ENCODE measurements at places on chromosomes 12 and 14.

GRCh38 chr12:71415336-71416231 lies 24.0 kb upstream of the LGR5 start:
- peak; percentile 4 for DNase-seq

DNA sequence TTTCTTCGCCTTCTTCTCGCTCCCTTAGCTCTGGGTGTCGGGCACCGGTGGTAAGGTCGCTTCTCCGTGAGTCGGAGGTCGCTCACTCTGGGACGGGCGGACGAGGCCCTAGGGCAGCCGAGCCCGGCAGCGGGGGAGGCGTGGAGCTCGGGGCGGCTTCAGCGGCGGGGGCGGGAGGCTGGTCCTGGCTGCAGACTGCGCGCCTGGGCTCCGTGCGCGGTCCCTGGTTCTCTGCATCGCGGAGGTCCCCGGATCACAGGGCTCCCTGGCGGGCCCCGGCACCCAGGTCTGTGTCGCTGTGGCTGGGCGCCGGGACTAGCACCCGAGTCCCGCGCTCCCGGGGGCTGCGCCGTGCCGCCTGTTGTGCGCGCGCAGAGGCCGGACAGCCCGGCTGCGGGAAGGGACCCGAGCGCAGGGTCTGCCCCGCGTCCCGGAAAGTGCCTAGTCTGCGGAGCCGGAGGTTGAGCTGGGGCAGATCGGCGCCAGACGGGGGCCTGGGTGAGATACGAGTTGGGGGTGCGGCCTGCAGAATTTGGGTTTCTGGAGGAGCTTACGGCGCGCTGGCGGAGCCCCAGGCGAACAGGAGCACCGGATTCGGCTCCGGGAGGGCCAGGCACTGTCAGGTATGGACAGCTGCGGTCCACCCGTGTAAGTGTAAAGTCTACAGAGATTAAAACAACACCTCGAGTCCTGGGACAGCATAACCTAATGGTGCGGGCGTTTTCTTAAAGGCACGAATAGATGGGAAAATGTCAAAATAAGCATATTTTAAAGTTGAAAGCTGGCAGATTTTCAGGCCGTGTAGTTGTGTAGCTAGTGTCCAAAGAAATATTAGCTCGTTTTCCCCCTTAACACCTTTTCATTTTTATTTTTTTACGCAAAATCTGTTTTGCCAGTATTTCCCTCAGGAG lies 713 bp downstream of the FRMD6 start:
- no peak for DNase-seq

DNA sequence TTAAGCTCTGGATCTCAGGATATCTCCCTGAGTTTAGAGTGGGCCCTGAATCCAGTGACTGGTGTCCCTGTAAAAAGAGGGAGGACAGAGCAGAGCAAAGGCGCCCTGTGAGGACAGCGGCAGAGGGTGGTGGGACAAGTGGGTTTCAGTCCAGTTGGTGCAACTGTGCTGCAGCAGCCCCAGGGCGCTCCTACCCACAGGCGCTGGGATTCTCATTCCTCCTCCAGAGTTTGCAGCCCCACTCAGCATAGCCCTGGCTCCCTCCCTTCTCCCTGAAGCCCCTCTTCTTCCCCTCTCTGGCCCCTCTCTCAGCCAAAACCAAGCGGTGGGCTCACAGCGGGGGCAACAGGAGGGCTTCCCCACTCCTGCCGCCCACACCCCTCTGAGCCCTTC lies 1.6 kb downstream of the TMEM179 start:
- DNase-seq: no peak

GRCh38 chr12:13348464-13348863 lies 151.9 kb downstream of the EMP1 start:
- no peak for DNase-seq

DNA sequence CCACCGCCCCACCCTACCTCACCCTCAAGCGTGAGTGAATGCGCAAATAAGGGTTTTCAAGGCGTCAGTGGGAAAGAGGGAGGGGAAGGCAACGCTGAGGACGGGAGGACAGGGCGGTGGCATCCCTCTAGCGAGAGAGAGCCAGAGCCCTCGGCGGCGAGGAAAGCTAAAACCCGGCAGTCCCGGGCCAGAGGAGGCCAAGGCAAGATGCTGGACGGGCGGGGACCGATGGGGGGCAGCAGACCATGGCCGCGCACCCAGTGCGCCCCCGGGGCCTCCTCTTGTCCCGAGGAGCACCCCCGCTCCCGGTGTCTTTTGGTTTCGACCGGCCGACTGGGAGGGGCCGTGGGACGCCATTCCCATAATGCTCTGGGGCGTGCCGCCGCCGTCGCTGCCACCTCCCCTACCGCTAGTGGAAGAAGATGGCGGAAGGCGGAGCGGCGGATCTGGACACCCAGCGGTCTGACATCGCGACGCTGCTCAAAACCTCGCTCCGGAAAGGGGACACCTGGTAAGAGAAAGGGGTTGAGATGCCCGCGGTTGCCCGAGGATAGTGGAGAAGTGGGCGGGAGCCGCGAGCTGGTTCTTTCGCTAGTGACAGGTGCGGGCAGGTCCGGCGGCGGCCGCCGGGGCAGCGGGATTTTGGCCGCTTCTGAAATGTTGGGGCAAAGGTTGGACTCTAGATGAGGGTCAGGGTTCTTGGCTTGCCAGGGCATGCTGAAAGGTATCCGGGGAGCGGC lies at the start of gene USP15:
Gene USP15, plus strand, starts transcription at position 412 of the 740 bp plus-strand sequence. Its CDS starts 11 bp downstream, at position 423.
- peak; percentile 96 for DNase-seq

- no peak for DNase-seq
Observed at GRCh38 chr12:82659343-82660207, 27.1 kb upstream of the TMTC2 start.

DNA sequence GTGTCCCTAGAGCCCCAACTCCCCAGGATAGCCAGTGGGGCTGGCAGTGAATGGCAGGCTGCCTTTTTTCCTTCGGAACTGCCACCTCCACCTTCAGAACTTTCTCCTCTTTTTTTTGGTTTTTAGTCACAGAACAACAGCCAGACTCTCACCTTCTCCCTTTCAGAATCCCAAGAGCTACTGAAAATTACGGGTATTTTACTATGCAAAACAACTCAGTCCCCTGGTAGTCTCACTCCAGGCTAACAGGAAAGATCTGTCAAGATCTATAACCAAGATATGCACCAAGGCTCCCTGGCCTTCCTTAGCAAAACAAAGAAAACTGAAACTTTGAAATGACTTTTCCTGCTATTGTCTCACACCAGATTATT lies 12.5 kb downstream of the PLEKHG6 start:
- DNase-seq: no peak

GRCh38 chr12:820336-820735 lies 68.0 kb downstream of the WNK1 start:
- DNase-seq: no peak

DNA sequence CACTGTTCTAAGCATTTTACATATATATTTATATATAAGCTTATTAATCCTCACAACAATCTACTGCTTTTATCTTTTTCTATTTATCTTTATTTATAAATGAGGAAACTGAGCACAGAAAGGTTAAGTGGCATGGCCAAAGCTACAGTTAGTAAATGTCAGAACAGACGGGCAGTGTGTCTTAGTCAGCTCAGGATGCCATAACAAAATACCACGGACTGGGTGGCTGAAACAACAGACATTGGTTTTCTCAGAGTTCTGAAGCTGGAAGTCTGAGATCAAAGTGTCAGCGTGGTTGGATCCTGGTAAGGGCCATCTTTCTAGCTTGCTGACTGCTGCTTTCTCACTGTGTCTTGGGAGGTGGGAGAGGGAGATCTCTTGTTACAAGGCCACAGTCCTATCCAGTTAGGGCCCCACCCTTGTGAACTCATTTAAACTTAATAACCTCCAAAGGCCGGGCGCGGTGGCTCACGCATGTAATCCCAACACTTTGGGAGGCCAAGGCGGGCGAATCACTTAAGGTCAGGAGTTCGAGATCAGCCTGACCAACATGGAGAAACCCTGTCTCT lies 19.8 kb downstream of the RPGRIP1 start:
- no peak for DNase-seq

DNA sequence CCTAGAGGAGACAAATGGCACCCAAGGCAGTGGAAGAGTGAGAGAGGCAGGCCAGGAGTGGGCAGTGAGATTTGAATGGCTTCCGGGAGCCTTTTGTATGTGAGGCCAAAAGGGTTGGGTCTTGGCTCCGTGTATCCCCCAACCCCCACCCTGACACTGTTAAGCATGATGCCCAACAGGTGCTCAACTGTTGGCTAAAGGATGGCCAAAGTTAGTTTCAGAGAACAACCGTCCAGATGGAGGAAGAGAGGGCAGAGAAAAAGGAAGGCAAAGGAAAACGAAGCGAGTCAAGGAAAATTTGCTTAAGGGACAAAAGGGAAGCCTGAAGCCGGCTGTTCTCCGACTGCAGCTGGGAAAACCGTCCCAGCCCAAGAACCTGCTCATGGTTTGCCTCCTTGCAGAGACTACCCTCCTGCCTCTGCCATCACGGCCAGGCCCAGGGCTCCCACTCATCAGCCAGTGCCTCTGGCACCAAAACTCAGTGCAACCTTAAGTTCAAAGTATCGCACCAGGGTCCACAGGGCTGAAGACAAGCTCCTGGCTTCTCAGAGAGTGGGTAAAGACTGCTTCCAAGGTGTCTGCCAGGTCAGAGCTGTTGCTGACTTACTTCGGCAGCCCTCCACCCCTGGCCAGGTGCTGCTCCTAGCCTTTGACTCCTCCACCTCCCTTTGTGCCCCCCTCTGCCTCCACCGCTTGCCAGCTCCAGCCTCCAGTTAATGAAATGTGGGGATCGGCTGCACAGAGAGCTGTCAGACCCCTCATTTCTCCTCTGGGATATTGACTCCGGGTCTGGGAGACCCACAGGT lies 4.2 kb upstream of the C1QL4 start:
- DNase-seq: no peak

DNA sequence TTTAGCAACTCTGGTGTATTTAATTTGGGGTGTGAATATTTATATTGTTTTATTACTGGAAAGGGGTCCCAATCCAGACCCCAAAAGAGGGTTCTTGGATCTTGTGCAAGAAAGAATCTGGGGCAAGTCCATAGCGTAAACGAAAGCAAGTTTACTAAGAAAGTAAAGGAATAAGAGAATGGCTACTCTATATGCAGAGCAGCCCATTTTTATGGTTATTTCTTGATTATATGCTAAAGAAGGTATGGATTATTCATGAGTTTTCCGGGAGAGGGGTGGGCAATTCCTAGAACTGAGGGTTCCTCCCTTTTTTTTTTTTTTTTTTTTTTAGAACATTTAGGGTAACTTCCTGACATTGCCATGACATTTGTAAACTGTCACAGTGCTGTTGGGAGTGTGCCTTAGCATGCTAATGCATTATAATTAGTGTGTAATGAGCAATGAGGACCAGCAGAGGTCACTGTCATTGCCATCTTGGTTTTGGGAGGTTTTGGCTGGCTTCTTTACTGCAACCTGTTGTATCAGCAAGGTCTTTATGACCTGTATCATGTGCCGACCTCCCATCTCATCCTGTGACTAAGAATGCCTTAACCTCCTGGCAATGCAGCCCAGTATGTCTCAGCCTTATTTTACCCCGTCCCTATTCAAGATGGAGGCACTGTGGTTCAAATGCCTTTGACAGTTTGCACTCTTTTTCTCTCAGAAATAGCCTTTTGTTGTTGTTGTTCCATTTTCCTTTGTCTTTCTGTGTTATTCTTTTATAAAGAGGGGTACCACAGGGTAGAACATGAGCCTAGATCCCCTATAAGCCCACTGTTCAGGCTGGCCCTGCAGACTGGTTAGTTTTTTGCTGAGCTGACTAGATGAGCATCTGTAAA lies 75.5 kb upstream of the DCD start:
- DNase-seq: peak; percentile 13

DNA sequence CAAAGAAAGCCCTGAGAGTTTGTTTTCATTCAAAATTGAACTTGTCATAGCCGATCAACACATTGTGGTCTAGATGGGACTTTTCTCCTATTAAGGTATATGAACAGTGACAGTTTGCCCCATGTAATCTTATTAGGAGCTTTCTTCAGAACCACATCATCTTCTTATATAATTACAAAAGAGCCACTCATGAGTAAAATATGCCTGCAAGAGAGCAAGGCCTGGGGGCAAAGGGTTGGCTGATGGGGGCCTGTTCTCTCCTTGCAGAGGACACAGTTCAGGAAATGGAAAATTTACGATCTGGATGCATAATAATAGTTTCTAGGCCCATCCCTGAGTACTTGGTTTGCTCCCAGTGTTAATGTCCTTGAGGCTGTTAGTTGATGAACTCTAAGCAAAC lies 87.8 kb downstream of the FLRT2 start:
- no peak for DNase-seq

GRCh38 chr12:92558215-92558773 lies 144.5 kb upstream of the PLEKHG7 start:
- DNase-seq: no peak

GRCh38 chr12:124415064-124415463 lies 120.2 kb downstream of the RFLNA start:
- no peak for DNase-seq

GRCh38 chr14:105739331-105740102 lies 213.1 kb downstream of the TMEM121 start:
- no peak for DNase-seq

- DNase-seq: no peak
Observed at GRCh38 chr12:1644534-1645438, 15.8 kb downstream of the WNT5B start.

GRCh38 chr12:19190292-19191031 lies 60.9 kb downstream of the PLEKHA5 start:
- no peak for DNase-seq

- no peak for DNase-seq
Observed at GRCh38 chr12:5808981-5809380, 136.1 kb downstream of the ANO2 start.

GRCh38 chr12:19744705-19745218 lies 305.5 kb downstream of the AEBP2 start:
- no peak for DNase-seq

DNA sequence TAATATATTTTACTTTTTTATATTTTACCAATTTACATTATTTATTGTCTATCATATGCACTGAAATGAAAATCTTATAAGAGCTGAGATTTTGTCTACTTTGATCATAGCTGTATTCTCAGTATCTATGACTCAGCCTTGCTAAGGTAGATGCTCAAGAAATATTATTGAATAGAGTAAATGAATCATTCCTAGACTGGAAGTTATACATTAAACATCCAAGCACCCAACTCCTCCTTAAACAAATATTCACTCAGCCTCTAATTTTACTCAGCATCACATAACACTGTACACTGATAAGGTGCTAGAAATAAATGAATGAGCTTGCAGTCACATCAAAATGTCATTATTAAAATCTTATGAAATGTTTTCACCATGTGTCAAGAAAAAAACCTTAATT lies 1424.9 kb downstream of the LRFN5 start:
- no peak for DNase-seq

DNA sequence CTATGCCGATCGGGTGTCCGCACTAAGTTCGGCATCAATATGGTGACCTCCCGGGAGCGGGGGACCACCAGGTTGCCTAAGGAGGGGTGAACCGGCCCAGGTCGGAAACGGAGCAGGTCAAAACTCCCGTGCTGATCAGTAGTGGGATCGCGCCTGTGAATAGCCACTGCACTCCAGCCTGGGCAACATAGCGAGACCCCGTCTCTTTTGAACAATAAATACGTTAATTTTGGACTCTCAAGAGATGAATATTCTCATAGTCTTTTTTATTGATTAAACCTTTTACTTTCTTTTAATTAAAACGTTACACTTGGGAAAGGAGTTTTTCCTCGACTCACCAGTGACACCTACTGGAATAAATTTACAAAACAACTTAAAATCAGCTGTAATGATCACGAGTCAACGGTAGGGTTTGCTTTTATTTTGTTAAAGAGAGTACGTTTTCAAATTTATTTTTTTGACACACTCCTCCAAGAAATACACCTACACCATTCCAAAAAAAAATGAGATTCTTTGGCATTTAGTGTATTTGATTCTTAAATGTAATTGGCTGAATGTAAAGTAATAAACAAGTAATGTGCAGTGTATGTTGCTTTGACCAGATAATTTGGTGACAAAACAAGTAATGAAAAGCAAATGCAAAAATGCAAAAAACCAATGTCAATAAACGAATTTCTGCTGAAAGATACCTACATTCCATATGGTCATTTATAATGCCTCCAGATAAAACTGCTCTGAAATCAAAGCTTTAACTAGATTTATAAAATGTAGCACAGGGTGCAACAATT lies 687 bp upstream of the RPS29 start:
- peak; percentile 35 for DNase-seq
